ENCODE measurements at places on chromosomes 5 and 9. TPM values are rescaled to one million over a fixed set of nuclear protein-coding genes. Genes with fewer than 3 reads are reported as not detected.

- H3K4me1 ChIP-seq: peaks cover 9% of the 10 kb centered on the region
- H3K27me3 ChIP-seq: no peaks in the 10 kb centered on the region
- H3K27ac ChIP-seq: no peak overlapping the region
- DNase-seq: no peak
Observed at GRCh38 chr5:38790891-38791290, 54.9 kb upstream of the OSMR start.

Gene PCDHA13
- not detected for total RNA-seq

Gene CDH9
- total RNA-seq: not detected

- H3K36me3 ChIP-seq: no peaks in the 10 kb centered on the region
- no peak overlapping the region for H3K4me3 ChIP-seq
- H3K27me3 ChIP-seq: peaks cover 39% of the 10 kb centered on the region
- no peak overlapping the region for H3K27ac ChIP-seq
Observed at GRCh38 chr9:133692364-133692985, 45.7 kb downstream of the SARDH start.

Gene DMAC1
- total RNA-seq: 139 TPM
